Prostate gland (tissue), 2 donors: ENCODE measurements at places on chromosomes 11 and 22. TPM values are rescaled to one million over a fixed set of nuclear protein-coding genes. Genes with fewer than 3 reads are reported as not detected.
A peak's percentile ranks its signal among the peaks of the same experiment; 100 is the strongest.

DNA sequence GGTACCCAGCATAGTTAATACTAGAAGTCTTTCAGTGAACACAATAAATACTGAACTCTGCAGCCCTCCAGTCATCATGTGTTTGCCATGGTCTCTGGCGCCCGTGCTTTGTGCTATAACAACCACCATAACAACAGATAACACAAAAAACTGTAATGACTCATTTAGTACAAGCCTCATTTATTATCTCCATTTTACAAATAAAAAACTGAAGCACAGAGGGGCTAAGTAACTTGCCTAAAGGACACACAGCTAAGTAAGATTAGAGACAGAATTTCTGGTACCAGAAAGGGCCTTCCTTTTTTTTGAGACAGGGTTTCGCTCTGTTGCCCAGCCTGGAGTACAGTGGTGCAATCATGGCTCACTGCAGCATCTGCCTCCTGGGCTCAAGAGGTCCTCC, 19.5 kb downstream of the RBFOX2 start:
- no peak overlapping the region for H3K27ac ChIP-seq
- no peak for DNase-seq
- H3K4me1 ChIP-seq: no peaks in the 10 kb centered on the region

DNA sequence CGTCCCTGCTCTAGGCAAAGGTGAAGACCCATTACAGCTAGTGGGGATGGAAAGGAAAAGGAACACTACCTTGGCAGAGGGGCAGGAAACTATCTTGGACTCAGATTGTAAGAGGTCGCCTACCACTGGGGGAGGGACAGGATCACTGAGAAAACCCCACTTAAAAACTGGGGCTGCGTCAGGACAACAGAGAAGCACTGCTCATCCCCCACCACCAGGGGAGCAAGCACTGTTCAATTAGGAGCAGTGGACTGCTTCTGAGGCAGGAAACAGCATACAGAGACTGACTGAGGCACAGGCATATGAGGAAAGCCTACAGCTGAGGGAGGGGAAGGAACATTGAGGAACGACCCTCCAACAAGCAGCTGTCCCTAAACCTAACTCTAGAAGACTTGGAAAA, 20.8 kb upstream of the DLAT start:
- no peak for DNase-seq
- H3K4me1 ChIP-seq: no peaks in the 10 kb centered on the region
- H3K36me3 ChIP-seq: no peaks in the 10 kb centered on the region
- H3K27me3 ChIP-seq: no peaks in the 10 kb centered on the region

DNA sequence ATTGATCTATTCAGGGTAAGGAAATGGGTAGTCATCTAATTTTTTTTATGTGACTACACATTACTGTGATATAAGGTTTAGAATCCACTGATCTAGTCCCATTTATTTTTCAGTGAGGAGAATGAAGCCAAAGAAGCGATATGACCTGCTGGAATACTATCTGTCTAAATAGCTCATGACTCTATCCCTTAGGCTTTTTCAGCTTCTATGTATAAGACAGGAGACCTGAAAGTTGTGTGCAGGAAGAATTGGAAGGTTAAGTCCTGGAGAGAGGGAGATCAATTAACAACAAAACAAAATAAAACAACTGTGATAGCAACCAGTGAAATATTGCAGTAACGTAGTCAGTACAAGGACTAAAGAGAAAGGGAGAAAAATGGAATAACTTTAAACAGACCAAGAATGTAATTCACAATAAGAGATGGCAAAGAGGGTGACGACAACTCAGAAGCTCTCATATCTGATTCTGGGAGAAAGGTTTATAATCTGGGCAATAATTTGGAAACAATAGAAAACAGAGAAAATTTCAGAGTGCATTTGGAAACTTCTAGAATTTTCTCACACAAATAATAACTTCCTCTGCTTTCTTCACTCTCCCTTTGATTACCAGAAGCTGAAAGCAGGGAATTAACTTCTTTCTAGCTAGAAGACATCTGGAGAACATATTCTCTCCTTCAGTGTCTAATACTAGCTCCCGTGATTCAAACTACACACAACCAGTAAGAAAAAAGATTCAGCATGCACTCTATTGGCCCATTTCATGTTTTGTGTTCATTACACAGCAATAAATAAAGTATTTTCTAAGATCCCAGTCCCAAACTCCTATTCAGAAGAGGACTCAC, 19.2 kb upstream of the CASP12 start:
- H3K36me3 ChIP-seq: no peaks in the 10 kb centered on the region
- H3K27ac ChIP-seq: peak overlapping the region; percentile 28
- no peaks in the 10 kb centered on the region for H3K27me3 ChIP-seq
- no peaks in the 10 kb centered on the region for H3K4me1 ChIP-seq
- no peak for DNase-seq

DNA sequence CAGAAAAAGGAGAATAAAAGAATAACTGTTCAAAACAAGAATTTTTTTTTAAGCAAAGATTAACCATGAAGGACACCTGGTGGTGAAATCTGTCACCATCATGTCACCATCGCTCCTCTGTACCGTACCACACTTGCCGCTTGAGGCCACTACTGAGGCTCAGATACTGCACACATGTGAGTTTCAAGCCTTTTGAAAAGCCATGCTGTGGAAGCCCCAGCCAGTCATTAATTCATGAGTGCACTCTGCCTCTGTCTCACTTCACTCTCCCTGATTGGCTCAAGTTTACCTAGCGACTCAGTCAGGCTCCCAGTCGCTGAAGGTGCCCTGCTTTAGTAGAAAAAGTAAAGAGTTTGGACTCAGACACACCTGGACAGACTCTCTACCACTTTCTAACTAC, 6.6 kb upstream of the MS4A12 start:
- no peak overlapping the region for H3K4me3 ChIP-seq
- H3K4me1 ChIP-seq: no peaks in the 10 kb centered on the region
- no peaks in the 10 kb centered on the region for H3K36me3 ChIP-seq

DNA sequence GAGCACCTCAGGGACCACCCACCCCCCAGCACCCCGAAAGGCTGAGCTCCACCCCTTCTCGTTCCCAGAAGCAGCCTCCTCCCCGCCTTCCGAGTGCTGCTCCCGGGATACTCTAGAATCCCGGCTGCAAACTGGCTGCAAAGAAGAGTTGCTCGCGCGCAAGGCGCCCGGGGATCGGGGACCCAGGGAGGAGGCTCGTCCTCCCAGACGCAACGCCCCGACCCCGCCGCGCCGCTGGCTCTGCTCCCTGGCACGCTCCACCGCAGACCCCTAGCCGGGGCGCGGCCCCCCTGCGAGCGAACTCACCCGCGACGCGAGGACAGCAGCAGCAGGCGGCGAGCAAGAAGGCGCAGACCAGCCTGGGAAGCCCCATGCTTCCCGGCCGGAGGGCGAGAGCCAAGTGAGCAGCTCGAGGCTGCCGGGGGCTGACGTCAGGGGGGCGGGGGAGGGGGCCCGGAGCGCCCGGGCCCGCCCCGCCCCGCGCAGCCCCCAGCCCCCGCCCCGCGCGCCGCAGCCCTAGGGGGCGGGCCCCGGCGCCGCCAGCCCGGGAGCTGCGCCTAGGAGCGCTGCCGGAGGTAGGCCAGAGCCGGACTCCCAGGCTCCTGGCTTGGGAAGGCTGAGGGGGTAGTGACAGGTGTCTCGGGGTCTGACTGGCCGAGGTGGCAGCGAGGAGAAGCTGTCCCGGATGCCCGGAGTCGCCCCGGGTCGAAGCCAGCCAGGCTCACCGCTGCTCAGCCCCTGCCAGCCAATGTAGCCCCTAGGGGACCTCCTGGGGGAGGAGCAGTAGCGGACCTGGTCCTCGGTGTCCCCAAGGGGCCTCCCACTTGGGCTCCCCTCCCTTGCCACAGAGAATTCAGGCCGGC, at the start of gene MCAM:
Gene MCAM (minus strand): TSS at position 402 of the 863 bp plus-strand sequence. CDS start 29 bp downstream, at position 373.
- H3K4me3 ChIP-seq: peak within 1 kb of the TSS; percentile 40
- H3K36me3 ChIP-seq: no peaks in the 10 kb centered on the region
- peak within 1 kb of the TSS; percentile 66 for H3K27ac ChIP-seq
- no peaks in the 10 kb centered on the region for H3K4me1 ChIP-seq
- DNase-seq: no peak
- H3K27me3 ChIP-seq: peaks cover 7% of the 10 kb centered on the region

- no peaks in the 10 kb centered on the region for H3K27me3 ChIP-seq
- DNase-seq: no peak
- H3K36me3 ChIP-seq: peaks cover 27% of the 10 kb centered on the region
- H3K27ac ChIP-seq: no peak overlapping the region
- H3K4me3 ChIP-seq: no peak overlapping the region
Observed at GRCh38 chr11:10797001-10797400, 11.7 kb downstream of the EIF4G2 start.

The OR6A2 gene
- total RNA-seq: not detected

- no peaks in the 10 kb centered on the region for H3K4me1 ChIP-seq
- H3K36me3 ChIP-seq: peaks cover 3% of the 10 kb centered on the region
- no peak overlapping the region for H3K4me3 ChIP-seq
Observed at GRCh38 chr11:66694732-66695207, 17.1 kb upstream of the RBM4B start.

GRCh38 chr11:78066471-78066870, 2.8 kb downstream of the THRSP start:
- H3K27ac ChIP-seq: no peak overlapping the region
- H3K27me3 ChIP-seq: no peaks in the 10 kb centered on the region
- H3K36me3 ChIP-seq: no peaks in the 10 kb centered on the region
- H3K4me3 ChIP-seq: no peak overlapping the region
- no peaks in the 10 kb centered on the region for H3K4me1 ChIP-seq
- no peak for DNase-seq

The MS4A2 gene
- 2.0 TPM for total RNA-seq

The ISX gene
- 1.9 TPM for total RNA-seq

DNA sequence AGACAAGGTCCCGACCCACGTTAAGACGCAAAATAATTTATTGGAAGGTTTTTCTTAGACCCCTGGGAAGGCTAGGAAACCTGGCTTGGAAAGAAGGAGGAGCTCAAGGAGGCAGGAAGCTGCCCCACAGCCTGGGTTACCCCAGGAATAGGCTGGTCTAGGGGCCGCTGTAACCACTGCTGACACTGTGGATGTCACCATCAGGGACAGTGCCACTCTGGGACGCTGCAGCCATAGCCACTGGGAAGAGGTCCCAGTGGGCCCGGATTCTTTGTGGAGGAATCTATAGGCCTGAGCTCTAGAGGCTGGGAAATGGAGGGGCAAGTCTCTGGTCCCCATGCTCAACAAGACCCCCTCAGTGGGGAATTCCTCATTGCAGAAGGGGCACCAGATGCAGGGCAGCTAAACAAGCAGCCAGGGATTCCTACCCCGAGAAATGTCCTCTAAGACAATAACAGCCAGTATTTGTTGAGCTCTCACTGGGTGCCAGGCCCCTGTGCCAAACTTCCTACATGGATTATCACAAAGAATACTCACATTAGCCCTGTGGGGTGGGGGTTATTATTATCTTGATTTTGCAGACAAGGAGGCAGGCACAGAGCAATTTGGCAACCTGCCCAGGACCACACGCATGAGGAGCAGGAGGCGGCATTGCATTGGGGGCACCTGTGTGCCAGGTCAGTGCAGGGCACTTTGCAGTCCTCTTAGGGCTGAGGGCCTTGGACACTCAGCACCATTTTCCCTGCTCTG, 19.5 kb upstream of the CHKA start:
- no peak overlapping the region for H3K4me3 ChIP-seq
- no peak for DNase-seq
- H3K4me1 ChIP-seq: peaks cover 33% of the 10 kb centered on the region
- H3K27ac ChIP-seq: peak overlapping the region; percentile 70

The APLNR gene
- 1.7 TPM for total RNA-seq

DNA sequence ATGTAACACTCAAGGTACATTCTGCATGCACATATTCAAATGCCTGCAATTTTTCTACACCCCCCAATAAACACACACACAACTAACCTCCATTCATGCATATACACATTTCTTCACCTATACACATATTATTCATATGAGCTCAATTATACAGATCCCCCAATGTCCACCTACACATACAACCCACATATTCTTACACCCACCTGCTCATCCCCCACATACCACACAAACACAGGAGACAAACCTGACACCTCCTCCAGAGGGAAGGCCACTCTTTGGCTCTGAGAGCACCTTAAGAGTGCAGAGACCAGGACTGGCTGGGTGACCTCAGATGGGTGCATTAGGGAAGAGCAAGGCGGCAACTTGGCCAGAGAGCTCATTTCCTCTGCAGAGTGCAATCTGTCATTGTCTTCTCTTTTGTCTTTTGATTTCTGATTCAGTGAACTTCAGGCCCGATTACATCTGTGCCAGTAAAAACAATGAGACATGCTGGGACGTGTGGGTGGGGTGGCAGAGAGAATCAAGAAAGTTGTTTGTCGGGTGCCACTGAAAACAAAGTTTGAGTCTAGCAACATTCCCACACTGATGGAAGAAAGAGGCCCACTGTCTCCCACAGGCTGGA, 208.4 kb downstream of the NXPE2 start:
- no peaks in the 10 kb centered on the region for H3K27me3 ChIP-seq
- H3K4me1 ChIP-seq: no peaks in the 10 kb centered on the region
- H3K36me3 ChIP-seq: no peaks in the 10 kb centered on the region
- H3K4me3 ChIP-seq: no peak overlapping the region

The MTMR2 gene
- 37.7 TPM for total RNA-seq

GRCh38 chr11:120425527-120425926, 86.0 kb upstream of the GRIK4 start:
- H3K36me3 ChIP-seq: no peaks in the 10 kb centered on the region
- H3K4me1 ChIP-seq: no peaks in the 10 kb centered on the region
- no peak overlapping the region for H3K4me3 ChIP-seq
- H3K27me3 ChIP-seq: no peaks in the 10 kb centered on the region

The MOV10L1 gene
- total RNA-seq: 0.36 TPM

- H3K36me3 ChIP-seq: no peaks in the 10 kb centered on the region
- H3K27me3 ChIP-seq: no peaks in the 10 kb centered on the region
- DNase-seq: no peak
- no peak overlapping the region for H3K4me3 ChIP-seq
Observed at GRCh38 chr11:46528445-46529094, 65.3 kb downstream of the AMBRA1 start.

The OR2AG2 gene
- 0.91 TPM for total RNA-seq

DNA sequence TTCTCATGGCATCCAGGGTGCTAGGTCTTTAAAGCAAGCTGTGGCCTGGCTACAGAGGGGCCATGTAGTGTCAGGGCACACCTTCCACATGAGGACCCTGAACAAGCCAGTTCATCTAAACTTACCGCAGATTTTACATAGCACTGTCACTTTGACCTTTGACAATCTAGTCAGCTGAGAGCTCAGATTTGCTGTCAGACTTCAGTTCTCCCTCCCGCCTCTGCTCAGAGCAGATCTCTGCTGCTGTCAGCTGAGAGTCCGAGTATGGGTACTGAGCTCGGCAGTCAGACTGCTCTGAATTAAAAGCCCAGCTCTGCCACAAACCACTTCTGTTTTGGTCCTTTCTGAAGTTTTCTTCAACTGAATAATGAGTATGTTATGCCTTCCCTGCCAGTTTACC, 507.1 kb downstream of the SOX6 start:
- no peak overlapping the region for H3K27ac ChIP-seq
- H3K4me1 ChIP-seq: no peaks in the 10 kb centered on the region
- H3K36me3 ChIP-seq: no peaks in the 10 kb centered on the region
- no peak for DNase-seq
- no peaks in the 10 kb centered on the region for H3K27me3 ChIP-seq

The VWCE gene
- 4.3 TPM for total RNA-seq
